ENCODE measurements at places on chromosomes 11 and 22.

GRCh38 chr11:76424379-76424778, 20.4 kb upstream of the EMSY start:
- no peak for DNase-seq

GRCh38 chr11:3121931-3122774, 43.0 kb downstream of the OSBPL5 start:
- no peak for DNase-seq

DNA sequence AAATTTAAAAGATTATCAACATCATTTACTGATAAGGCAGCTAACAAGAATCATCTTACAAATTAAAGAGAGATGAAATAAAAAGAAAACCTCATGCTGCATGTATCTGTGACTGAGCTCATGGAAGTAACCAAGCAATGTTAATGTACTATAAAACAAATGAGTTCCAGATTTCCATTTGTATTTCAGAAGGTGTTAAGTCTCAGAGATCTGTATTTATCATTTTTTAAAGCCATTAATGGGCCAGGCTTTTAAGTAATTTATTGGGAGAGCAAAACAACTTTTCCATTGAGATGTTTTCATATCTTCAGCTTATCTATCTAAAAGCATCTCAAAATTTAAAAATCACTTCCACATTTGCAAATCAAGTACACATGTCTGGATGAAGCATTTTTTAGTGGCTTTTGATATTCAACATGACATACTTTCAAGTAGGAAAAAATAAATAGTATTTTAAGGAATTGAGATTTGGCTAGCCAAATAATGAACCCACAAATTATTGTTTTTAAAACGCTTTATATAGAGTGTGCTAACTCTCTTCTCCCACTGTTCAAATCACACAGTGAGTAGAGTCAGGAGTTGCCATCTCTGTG, 17.9 kb upstream of the BBOX1 start:
- no peak for DNase-seq

- DNase-seq: no peak
Measured at GRCh38 chr11:70204466-70204799, 1.3 kb downstream of the FADD start.

DNA sequence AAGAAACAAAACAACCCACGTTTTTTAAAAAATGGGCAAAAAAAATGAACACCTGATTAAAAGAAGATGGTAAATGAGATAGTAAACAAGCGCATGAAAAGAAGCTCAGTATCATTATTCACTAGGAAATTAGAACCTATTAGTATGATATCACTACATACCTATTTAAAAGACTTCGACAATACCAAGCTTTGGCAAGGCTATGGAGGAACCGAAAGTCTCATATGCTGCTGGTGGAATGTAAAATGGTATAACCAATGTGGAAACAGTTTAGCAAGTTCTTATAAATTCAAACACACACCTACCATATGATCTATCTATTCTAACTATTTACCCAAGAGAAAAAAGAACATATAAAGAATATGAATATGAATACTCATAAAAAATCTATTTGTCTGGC, 143.8 kb downstream of the APOL5 start:
- no peak for DNase-seq

GRCh38 chr22:26671317-26672059, 14.1 kb downstream of the MIAT start:
- peak; percentile 60 for DNase-seq

DNA sequence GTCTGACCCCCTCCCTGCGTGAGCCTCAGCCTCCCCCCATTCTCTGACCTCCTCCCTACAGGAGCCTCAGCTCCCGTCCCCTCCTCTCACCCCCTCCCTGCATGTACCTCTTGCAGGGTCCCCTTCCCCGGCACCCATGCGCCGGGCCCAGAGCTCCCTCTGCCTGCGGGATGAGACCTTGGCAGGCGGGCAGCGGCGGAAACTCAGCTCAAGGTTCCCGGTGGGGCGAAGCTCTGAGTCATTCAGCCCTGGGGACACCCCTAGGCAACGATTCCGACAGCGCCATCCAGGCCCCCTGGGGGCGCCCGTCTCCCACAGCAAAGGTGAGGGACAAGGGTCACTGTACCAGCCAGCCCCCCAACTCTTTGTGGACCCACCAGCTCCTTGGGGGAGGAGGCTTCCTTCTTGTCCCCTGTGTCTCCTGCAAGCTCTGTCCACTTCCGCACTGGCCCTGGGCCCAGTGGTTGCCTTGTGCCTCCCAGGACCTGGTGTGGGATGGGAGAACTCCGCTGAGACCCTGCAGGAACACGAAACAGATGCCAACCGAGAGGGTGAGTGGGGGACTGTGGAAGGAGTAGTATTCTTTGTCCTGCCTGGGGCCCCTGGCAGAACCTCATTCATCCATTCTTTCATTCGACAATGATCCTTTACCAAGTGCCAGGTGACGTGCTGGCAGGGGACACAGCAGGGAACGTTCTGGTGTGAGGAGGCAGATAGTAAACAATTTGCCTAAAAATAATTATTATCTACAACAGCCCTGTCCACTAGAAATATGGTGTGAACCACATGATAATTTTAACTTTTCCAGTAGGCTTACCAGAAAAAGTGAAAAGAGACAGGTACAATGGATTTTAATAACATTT, 3.7 kb upstream of the RPS6KA4 start:
- DNase-seq: peak; percentile 58

GRCh38 chr11:76689313-76690260, 19.0 kb upstream of the LRRC32 start:
- no peak for DNase-seq

DNA sequence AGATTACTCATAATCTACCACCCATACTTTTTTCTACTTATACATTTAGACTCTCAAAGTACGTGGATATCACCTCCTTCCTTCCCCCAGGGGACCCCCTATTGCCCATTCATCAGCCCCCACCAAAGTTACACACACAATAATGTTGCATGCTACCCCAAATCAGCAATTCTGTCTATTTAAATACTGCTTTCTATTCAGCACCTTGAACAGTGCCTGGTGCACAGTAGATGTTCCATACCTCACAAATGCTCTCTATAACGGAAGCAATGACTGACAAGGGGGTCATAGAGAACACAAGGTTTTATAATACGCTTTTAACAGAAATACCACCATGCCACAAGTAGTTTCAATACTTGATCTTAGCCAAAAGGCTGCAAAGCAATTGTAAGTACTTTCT, 370.7 kb downstream of the MIAT start:
- DNase-seq: no peak

- no peak for DNase-seq
Measured at GRCh38 chr11:86458294-86459001, 83.8 kb downstream of the CCDC81 start.

All from activated B cell treated with CpG ODN at 0.5 μM for 24 hours (primary cell).